ENCODE measurements at places on chromosomes 1 and 21.

- DNase-seq: no peak
Observed at GRCh38 chr1:151541752-151542151, 1.6 kb downstream of the TUFT1 start.

- no peak for DNase-seq
Observed at GRCh38 chr1:95007687-95008086, 65.1 kb downstream of the ALG14 start.

DNA sequence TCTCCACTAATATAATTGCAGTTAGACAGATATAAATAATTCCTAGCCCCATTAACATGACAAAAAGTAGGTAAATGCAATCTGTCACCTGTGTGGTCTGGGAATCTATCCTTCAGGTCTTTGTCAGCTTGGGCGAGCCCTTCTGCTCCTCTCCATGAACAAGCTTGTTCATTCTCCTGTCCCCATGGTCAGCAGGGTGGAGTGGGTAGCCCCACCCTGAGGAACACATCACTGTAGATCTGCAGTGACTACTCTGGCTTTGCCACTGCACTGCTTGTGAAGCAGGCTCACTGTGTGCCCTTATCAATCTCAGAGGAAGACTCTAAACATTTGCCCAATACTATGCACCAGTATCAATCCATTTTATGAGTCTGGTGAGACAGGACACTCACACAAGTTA is 279.0 kb downstream of the MATN1 start:
- DNase-seq: no peak

- DNase-seq: no peak
Observed at GRCh38 chr1:21956720-21957552, 19.8 kb upstream of the HSPG2 start.

DNA sequence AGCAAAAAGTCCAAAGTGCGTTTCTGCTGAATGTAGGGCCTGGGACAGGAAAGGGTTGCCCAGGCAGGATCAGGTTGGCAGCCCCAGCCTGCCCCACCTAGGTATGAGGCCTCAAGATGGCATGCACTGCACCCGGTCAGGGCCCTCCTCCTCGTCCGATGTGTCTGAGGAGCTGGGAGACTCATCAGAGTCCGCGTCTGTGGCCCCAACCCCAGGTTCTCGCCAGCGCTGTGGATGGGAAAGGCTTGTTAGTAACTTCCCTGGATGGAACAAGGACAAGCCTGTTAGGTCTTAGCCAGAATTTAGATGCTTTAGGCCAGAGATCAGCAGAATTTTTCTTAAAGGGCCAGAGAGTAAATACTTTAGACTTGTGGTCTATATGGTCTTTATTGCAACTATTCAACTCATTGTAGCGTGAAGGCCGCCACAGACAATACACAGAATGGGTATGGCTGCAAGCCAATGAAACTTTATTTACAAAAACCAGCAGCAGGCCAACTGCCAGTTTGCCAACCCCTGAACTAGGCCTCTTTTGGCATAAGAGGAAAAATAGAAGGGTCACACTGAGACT is 12.4 kb downstream of the PEA15 start:
- no peak for DNase-seq

GRCh38 chr1:9909234-9910046 is 629 bp downstream of the CTNNBIP1 start:
- peak; percentile 59 for DNase-seq

- DNase-seq: no peak
Observed at GRCh38 chr1:193661385-193661784, 475.0 kb upstream of the B3GALT2 start.

DNA sequence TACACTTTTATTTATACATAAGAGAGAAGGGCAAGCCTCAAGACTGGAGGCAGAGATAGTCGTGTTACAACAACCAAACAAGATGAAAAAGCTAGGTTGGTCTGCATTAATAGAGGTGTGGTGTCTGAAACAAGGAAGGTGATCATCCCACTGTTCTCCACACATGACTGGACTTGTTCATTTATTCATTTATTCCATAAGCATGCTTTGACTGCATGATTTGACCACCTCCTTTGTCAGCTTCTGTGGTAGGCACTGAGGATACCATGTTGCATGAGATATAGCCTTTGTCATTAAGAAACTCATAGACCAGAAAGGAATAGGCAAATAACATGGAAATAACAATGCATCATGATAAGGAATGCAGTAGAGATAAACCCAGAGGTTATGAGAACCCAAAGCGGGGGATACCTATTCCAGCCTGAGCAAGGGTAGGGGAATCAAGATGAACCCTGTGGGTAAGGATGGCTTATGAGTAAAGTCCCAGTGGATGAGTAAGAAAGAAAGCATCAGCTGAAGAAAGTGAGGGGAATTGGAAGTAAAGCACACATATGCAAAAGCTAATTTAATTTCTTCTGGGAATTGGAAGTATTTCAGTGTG is 173.7 kb upstream of the FGGY start:
- DNase-seq: no peak

DNA sequence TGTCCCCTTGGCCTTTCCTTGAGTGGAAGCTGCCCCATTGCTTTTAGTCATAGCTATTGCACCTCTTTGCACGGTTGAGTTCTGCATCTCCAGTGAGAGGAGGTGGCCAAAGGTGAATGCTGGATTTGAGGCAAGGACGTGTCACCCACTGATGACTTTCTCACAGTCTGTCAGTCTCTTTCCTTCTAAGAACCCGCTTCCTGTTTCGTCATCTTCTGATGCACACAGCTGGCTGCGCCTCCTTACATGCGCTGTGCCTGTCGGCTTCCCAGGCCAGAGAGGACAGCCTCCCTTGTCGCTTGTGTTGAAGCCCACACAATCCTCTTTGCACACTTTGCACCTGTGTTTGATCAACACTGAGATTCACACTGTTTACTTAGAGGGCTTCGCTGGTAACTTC is 41.8 kb upstream of the PWP2 start:
- DNase-seq: peak; percentile 39

DNA sequence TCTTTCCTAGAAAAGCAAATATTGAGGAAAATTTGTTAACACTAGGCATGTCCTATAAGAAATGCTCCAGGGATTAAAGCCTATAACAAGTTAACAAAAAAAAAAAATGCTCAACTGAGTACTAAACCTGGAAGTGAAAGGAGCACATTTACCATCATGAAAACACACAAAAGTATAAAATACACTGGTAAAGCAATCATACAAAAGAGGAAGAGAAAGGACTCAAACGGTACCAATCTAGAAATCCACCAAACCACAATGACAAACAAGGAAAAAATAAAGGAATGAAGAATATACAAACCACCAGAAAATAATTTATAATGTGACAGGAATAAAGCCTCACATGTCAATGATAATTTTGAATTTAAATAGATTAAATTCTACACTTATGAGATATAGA is 21.2 kb downstream of the CD1E start:
- DNase-seq: no peak

DNA sequence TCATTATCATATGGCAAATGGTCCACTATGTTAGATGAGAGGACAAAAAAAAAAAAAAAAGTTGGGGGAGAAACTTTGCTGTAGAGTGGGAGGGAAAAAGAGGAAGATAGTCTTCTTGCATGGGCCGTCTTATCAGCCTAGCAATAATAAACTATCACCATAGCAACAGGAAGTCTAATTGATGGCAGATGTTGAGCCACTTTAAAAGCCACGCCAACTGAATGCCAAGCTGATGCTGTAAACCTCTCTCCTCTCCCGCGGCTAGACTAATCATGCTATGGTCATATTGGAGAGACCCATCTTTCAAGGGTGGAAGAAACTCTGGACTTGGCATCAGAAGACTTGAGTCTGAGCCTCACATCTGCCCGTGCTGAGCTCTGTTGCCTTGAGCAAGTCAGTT is 122.2 kb upstream of the HOOK1 start:
- no peak for DNase-seq

- no peak for DNase-seq
Observed at GRCh38 chr1:152460529-152460899, 46.5 kb upstream of the CRNN start.

DNA sequence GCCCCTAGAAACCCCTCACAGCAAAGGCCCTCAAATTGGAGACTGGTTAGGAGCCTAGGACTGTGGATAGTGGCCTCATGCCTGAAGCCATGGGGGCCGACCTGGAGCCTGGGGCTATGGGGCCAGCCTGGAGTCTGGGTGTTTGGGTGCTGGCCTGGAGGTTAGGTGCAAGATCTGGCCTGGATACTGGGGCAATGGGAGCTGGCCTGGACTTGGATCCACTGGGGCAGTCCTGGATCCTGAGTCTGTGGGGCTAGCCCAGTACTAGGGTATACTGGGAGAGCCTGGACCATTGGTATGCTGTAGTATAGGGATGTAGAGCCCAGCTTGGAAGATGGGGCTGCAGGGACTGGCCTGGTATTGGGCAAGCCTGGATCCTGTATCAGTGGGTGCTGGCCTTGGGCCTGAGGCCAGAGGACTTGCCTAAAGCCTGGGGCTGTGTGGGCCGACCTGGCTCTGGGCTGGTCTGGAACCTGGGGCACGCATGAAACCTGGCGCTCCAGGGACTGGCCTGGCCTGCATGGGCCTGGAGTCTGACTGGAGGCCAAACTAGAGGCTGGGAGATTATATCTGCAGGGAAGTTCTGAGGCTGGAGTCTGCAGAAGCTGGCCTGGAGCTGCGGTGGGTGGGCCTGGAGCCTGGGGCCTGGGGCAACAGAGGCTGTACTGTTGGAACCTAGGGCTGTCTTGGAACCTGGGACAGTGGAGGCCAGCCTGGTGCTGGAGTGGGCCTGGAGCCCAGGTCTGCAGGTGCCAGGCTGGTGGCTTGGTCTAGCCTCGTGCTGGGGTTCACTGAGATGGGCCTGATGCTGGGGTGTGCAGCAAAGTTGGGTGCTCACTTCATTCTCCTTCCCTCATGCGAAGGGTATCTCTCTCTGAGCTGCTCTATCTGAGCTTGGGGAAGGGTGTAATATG is 12.6 kb upstream of the DENND1B start:
- DNase-seq: no peak

DNA sequence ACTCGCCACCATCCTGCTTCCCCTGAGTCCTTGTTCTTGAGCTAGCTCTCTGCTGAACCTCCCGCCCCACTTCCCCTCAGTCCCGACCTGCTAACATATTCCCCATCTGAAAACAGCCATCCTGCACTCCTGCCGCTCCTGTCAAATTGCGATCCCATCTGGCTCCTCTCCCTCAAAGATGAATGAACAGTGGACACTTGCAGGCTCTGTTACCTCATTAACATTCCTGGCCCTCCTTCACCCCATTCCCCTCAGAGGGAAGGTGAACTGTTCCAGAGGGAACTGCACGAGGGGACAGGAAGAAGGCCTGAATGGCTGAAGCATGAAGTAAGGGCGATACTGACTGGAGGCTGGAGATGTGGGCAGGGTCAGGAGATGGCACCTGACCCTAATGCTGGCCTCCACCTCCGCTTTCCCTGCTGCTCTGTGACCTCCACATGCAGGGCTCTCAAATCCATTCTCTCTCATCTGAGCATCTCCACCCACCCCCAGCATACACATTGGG is 7.4 kb upstream of the CELSR2 start:
- no peak for DNase-seq

- no peak for DNase-seq
Observed at GRCh38 chr1:158053276-158053675, 59.8 kb downstream of the KIRREL1 start.

GRCh38 chr1:211517006-211517405 is 25.0 kb upstream of the RD3 start:
- DNase-seq: no peak

GRCh38 chr1:85245456-85245855 is 14.0 kb downstream of the C1orf52 start:
- no peak for DNase-seq

DNA sequence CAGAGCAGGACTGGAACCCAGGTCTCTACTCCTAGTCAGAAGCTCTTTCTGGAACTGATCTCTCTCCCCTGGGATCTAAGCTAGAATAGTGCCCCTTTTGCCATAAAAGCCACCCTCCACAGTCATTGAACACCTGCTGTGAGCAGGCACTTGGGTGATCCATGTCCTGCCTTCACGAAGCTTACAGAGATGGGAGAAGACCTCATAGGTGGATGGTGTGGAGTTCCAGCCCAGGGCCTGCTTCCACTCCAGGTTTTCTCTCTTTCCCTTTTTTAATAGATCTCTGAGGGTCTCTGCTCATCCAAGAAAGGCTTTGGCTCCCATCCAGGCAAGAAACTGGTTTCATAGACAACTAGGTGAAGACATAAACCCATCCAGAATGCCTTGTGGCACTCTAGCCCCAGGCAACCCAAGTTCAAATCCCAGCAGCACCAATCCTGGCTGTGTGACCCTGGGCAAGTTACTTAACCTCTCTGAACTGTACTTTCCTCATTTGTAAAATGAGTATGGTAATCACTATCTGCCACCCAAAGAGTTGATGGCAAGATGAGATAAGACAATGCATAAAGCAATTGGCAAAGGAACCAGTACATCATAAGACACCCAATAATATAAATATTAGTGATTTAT is 46.4 kb upstream of the TMEM51 start:
- no peak for DNase-seq

- DNase-seq: no peak
Observed at GRCh38 chr1:8464377-8464776, 146.5 kb downstream of the SLC45A1 start.
